ENCODE measurements at places on chromosomes 4 and X. TPM values are rescaled to one million over a fixed set of nuclear protein-coding genes. Genes with fewer than 3 reads are reported as not detected.
A peak's percentile ranks its signal among the peaks of the same experiment; 100 is the strongest.

- DNase-seq, result peak; percentile 62
Measured at GRCh38 chr4:41257257-41257901, 651 bp downstream of the UCHL1 start.

GRCh38 chr4:113223001-113223400, 173.5 kb downstream of the ANK2 start:
- DNase-seq, result no peak

GRCh38 chrX:46408553-46409407, 136.4 kb downstream of the ZNF674 start:
- DNase-seq, result peak; percentile 37

- DNase-seq, result no peak
Measured at GRCh38 chrX:5916945-5917344, 311.7 kb downstream of the NLGN4X start.

DNA sequence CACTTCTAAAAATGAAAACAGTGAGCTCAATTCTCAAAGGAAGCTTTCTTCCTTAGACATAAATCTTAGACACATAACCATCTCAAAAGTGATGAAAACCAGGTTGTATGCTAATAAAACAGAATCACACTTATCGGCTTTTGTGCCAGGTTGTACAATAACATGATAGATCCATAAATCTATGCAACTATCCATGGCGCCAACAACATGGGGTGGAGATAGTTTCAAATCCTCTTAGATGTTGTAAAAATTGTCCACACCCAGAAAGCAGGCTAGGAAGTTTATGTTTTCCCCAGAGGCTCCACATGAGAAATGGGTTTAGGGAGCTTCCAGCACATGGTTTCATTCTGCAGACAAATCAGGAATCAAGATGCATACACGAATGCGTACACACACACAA, 165.3 kb upstream of the MAP3K15 start:
- DNase-seq, result no peak

- no peak for DNase-seq
Measured at GRCh38 chrX:12080265-12080664, 58.0 kb upstream of the FRMPD4 start.

DNA sequence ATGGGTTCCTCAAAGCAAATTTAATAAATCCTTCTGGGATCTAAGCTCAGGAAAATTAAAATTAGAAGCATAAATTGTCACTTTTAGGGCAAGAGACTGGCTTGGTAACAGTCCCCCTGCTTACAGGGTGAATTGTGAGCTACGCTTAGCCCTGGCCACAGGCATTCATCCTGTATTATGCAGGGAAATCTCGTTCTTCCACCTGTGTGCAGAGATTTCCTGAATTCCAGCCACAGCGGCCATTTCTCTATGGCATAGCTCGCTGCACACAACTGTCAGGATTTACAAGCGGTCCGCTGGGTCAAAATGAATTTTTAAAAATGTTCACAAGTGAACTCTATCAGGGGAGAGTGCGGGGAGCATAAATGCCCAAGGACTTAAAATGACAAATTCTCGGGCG, 111.9 kb downstream of the DCTD start:
- no peak for DNase-seq

- DNase-seq, result no peak
Measured at GRCh38 chrX:15679246-15679645, 14.6 kb upstream of the CLTRN start.

The CFAP299 gene
- polyA plus RNA-seq, result 0.16 TPM

The ATOH1 gene
- polyA plus RNA-seq, result 34.2 TPM

The PIGA gene
- 10.8 TPM for polyA plus RNA-seq

The FAT4 gene
- polyA plus RNA-seq, result 7.7 TPM

The TMEM184C gene
- polyA plus RNA-seq, result 30.2 TPM

The CTAG1A gene
- polyA plus RNA-seq, result not detected

The ASB9 gene
- 3.8 TPM for polyA plus RNA-seq

The NOA1 gene
- polyA plus RNA-seq, result 25.2 TPM

All from large intestine (tissue), 12 donors.